ENCODE measurements at places on chromosomes 6 and 20.
A peak's percentile ranks its signal among the peaks of the same experiment; 100 is the strongest.

GRCh38 chr6:56708810-56709597 lies 66.3 kb upstream of the DST start:
- no peak for DNase-seq

GRCh38 chr20:2124564-2125213 lies 23.1 kb downstream of the STK35 start:
- no peak for DNase-seq

DNA sequence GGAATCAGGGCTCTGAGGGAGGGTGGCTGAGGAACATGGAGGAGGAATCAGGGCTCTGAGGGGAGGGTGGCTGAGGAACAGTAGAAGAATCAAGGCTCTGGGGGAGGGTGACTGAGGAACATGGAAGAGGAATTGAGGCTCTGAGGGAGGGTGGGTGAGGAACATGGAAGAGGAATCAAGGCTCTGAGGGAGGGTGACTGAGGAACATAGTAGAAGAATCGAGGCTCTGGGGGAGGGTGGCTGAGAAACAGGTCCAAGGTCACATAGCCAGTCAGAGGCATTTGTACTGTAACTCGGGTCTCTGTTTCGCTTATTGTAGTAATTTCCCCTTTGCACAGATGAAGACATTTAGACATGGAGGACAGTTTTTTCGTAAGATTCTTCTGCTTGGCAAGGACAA lies 164.8 kb downstream of the SOBP start:
- no peak for DNase-seq

DNA sequence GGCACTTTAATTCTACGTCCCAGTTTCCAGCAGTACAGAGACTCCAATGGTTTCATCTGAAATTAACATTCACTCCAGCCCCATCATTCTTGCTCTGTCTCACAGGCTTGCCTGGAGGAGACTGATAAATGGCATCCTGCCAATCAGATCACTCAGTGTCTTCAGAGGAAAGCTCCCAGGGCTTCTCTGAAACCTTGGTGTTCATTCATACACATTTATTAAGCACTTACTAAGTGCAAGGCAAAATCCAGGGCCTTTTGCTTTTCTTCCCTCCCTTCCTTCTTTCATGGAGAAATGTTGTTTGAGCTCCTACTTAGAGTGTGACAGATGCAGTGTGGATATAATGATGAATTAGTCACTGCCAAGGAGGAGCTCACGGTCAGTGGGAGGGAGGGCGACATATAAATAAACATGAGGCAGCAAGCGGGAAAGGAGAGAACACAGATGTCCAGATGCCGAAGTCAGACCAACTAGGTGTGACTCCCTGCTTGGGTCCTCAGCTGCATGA lies 106.7 kb upstream of the DTNBP1 start:
- no peak for DNase-seq

DNA sequence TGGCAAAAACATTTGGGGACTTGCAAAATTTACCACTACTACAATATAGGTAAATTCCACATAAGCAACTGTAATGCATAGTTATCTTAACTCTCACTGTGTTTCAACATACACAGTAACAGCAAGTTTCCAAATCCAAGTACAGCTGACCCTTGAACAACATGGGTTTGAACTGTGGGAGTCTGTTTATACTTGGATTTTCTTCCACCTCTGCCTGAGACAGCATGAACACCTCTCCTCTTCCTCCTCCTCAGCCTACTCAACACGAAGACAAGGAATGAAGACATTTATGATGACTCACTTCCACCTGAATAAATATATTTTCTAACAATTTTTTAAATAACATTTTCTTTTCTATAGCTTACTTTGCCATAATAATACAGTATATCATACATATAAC lies 25.6 kb downstream of the MAN1A1 start:
- no peak for DNase-seq

DNA sequence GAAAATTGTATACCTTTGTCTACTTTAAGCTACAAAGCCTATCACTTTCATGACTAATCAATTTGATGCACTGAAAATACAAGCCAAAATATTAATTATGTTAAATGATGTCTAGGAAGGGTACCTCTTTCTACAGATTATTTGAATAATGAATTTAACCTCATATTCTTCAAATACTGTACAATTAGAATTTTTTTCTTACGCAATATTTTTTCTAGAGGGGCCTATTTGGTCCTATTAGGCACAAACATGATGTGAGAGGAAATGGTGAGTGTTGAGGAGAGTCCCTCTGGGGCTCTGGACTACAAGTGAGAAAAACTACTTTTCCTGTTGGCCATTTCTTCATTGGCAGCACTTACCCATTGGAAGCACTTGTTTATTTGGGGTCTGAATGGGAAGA lies 5.4 kb downstream of the DCDC2 start:
- DNase-seq = no peak

GRCh38 chr6:142374091-142374770 lies 72.4 kb downstream of the ADGRG6 start:
- DNase-seq = no peak

DNA sequence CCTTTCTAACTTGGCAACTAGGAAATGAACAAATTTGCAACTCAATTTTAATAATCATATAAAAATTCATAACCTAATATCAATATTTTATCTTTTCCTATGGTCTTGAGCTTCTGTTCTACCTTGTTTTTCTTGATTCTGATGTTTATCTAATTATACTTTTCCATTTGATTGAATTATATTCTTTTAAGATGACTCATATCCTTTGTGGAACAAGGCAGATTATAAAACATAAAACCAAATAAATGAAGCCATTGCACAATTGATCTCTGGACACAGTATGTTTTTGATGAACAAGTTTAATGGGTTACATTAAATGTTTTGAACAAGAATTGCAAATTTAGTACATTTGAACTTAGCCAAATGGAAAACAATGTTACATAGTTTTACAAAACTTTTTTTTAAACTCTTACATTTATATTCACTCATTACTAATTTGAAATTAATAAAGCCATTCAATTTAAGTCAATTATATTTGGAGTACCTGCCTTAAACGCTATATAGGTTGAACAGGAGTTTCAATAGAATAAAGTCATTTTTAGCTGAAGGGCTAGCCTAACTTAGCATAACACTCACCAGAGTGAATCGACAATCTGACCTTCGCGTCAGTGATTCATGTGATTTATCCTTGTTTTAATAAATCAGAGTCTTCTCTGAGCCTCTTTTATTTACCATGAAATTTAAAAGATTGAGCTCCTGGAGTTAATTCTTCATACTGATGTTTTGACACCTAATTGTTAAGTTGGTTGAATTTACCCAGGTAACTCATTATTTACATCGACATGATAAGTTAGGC lies 3.8 kb downstream of the NCOA7 start:
- DNase-seq = no peak

DNA sequence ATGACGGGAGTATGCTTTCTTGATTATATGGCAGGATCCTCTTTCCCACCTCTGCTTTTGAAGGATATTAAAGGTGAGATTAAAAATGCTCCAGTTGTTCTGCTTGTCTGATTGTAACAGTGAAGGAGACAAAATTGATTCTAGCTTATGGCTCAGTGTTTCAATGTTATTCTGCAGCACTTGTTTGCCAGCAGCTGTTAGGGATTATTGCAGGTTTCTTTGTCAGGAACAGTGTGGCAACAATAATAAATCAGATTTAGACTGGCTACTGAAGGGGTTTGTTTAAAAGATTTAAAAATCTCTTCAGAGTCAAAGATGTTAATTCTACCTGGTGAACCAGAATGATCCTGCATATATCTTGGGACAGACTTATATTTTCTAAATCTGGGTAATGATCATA lies 126.9 kb downstream of the LAMA2 start:
- DNase-seq = no peak

DNA sequence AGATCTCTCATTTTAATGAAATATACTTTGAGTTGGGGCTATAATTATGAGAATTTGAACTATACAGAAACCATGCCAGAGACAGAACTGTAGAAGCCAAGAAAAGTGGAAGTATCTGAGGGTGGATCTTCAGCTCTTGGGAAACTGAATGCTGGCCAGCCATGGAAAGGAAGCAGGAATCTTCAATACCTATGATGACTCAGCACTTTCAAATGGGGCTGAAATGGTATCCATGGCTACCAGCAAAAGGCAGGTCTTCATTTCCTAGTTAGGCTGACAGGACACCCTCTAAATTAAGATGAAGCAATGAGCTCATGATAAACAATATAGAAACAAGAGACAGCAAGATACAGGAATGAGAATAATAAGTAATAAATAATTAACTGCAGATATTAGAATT lies 171.3 kb downstream of the COL21A1 start:
- no peak for DNase-seq

GRCh38 chr6:75502884-75503283 lies 9.3 kb upstream of the FILIP1 start:
- no peak for DNase-seq

GRCh38 chr6:135801755-135802465 lies 49.6 kb upstream of the PDE7B start:
- DNase-seq = no peak

- DNase-seq = no peak
Measured at GRCh38 chr6:148479497-148479896, 136.9 kb downstream of the SASH1 start.

- DNase-seq = no peak
Measured at GRCh38 chr6:167647737-167648470, 178.8 kb upstream of the AFDN start.

GRCh38 chr20:4483486-4483885 lies 238.2 kb upstream of the PRND start:
- DNase-seq = no peak

GRCh38 chr6:40371621-40372020 lies 215.5 kb downstream of the LRFN2 start:
- DNase-seq = no peak

DNA sequence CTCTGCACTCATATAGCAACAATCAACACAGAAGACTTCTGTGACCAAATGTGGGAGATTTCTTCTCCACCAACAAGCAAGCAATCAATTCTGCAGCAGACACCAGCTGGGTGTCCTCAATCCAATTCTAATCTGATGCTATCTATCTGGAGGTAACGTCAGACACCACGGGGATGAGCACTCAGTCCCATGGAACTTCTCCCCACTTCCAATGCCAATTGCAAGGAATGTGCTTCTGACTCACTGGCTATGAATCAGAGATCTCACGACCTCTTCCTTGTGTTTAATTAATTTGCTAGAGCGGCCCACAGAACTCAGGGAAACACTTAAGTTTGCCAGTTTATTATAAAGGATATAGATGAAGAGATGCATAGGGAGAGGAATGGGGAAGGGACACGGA lies 103.5 kb upstream of the SIRPG start:
- no peak for DNase-seq

GRCh38 chr6:15763364-15763763 lies 100.5 kb upstream of the DTNBP1 start:
- DNase-seq = no peak

- DNase-seq = no peak
Measured at GRCh38 chr6:130046671-130047070, 28.3 kb downstream of the L3MBTL3 start.

GRCh38 chr6:5782783-5783547 lies 223.8 kb downstream of the NRN1 start:
- DNase-seq = no peak

GRCh38 chr20:21125072-21125848 lies 622 bp upstream of the KIZ start:
- peak; percentile 26 for DNase-seq

DNA sequence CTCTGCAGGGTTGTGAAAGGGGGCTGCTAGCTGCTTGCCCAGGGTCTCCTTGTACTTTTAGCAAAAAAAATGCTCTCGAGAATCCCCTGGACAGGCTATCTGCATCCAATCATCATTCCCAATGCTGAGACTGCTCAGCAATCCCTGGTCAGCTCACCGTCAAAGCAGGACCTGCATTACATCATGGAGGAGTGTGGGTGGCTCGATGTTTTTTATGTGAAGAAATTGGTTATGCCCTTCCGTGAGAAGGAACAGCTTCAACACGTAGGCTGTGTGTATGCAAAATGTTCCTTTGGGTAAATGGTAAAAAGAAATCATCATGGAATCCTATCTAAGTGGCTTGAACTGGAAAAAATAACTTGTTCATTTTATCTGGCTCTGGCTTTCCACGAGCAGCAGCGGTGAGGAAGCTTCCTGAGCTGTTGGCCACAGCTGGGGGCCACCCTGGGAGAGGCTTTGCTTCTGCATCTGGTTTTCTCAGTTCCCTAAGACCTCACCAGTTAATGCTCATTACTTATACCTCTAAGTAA lies 111.4 kb downstream of the FYN start:
- no peak for DNase-seq

GRCh38 chr6:129320892-129321291 lies 389.1 kb downstream of the ARHGAP18 start:
- no peak for DNase-seq

- no peak for DNase-seq
Measured at GRCh38 chr6:113873043-113873667, 16.0 kb downstream of the MARCKS start.

GRCh38 chr6:151412909-151413308 lies 21.6 kb upstream of the ZBTB2 start:
- DNase-seq = no peak

DNA sequence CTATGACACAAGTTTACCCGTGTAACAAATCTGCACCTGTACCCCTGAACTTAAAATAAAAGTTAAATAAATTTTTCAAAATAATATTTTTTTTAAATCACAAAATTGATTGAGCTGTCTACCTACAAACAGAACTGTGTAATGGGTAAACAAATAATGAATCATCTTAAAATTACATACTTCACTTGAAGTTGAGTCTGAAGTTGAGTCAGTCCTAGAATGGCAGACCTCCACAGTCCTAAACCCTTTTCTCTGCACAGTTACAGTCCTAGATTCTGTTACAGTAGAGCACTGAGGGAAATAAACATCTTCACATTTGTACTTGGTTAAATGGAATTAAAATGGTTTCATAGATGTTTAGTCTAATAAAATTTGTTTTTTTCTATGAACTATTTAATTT lies 880.8 kb downstream of the PHF3 start:
- DNase-seq = no peak

GRCh38 chr20:53621482-53622246 lies 28.0 kb upstream of the ZNF217 start:
- DNase-seq = no peak

GRCh38 chr20:24437196-24438082 lies 32.0 kb upstream of the SYNDIG1 start:
- no peak for DNase-seq

DNA sequence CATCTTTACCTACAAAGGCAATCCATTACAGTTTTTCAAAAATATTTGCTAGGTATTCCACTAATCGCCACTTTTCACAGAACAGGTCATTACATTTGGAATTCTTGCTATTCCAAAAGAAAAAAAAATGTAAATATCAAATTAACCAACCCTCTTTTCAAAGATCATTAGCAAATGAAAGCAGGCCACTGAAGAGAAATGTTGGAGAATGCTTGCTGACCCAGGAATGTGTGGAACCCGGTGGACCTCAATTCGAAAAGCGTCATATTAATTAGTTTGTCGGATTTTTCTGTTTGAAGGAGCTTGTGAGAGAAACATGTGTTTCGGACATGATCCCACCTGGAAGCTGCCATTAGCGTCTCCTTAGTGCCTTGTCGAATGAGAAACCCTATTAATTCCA lies 27.9 kb upstream of the SERPINB9 start:
- no peak for DNase-seq

DNA sequence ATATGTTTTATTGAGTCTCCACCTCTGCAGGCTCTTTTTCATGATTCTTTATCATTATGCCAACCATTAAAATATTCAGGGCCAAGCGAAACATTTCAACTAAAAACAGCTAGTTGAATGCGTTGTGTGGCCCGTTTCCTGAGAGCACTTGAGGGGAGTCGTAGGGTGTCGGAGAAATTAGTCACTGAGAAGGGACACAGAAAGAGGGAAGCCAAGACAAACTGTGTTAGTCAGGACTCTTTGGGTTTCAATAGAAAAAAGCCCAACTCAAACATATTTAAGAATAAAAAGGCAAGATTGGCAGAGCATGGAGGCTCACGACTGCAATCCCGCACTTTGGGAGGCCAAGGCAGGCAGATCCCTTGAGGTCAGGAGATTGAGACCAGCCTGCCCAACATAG lies 58.9 kb downstream of the MAFB start:
- DNase-seq = no peak
